ENCODE measurements at places on chromosomes 4 and X. TPM values are rescaled to one million over a fixed set of nuclear protein-coding genes. Genes with fewer than 3 reads are reported as not detected.

The TNMD gene
- total RNA-seq: not detected

The PDHA1 gene
- total RNA-seq: 81.4 TPM

The PSAPL1 gene
- total RNA-seq: not detected

The TCEANC gene
- total RNA-seq: 8.8 TPM

The FRMPD4 gene
- total RNA-seq: 34.1 TPM

The FAT1 gene
- total RNA-seq: 36.9 TPM

The MAGIX gene
- total RNA-seq: 2.8 TPM

The HSD17B13 gene
- 0.94 TPM for total RNA-seq

The ATP6AP1 gene
- 55.7 TPM for total RNA-seq

The CTAG1A gene
- total RNA-seq: not detected

The ATP1B4 gene
- total RNA-seq: not detected

The CFAP47 gene
- total RNA-seq: 5.6 TPM

The BCAP31 gene
- 43.8 TPM for total RNA-seq

The CXorf65 gene
- not detected for total RNA-seq

The SSX2B gene
- total RNA-seq: not detected

The TBC1D25 gene
- total RNA-seq: 13.8 TPM

The PASD1 gene
- not detected for total RNA-seq

The PPARGC1A gene
- 8.5 TPM for total RNA-seq

The GAGE13 gene
- not detected for total RNA-seq

The SSX4B gene
- total RNA-seq: not detected

The TCEAL5 gene
- total RNA-seq: 6.6 TPM

The ARR3 gene
- total RNA-seq: not detected

The TRAPPC2 gene
- total RNA-seq: 41.9 TPM
